Activated T-helper 1 cell treated with anti-CD3 and anti-CD28 coated beads, Interleukin-12 subunit alpha, Interleukin-12 subunit beta, Interleukin-2, Interleukin-4 antibody, amounts not matched to agents 30 ng/mL and 10 ng/mL and 1 ng/mL, durations not matched to agents 14 hours and 24 hours and 36 hours (primary cell): ENCODE measurements at places on chromosomes 16 and 17.

GRCh38 chr17:44906010-44906646 is 6.9 kb upstream of the EFTUD2 start:
- no peak for DNase-seq

DNA sequence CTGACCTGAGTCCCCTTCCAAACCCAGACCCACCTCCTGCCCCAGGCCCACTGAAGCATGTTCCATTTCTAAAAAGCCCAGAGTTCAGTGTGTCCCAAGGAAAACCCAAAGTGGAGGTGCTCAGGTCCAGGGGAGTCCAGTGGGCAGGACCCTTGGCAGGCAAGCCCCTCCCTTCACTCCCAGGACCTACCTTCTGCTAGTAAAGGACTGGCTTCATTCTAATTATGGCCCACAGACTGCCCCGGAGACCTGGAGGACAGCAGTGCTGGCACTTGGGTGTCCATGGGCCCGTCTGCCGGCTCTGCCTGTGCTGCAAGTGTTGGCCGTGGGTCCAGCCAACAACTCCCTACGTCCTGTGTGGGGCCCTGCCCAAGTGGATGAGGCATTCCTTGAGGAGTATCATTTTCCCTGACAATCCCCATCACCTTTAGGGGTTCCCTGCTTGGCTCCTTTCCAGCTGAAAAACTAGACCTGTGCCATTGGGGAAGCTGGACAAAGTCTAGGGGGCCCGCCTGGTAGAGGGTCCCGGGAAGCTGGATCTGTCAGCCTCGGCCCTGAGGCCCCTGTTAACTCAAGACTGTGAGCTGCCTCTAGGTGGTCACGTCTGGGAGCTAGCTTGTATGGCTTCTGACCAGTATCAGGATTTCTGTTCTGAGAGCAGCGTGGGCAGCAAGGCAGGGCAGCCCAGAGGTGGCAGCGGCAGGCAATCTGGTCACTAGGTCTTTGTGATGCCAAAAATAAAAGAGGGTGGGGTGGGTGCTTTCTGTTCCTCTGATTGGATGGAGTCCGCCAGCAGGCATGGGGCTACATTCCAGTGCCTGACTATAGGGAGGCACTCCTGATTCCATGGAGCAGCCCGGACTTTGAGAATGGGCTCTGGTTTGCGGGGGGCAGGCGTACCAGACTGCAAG is 8.2 kb downstream of the CBX2 start:
- DNase-seq, result no peak

DNA sequence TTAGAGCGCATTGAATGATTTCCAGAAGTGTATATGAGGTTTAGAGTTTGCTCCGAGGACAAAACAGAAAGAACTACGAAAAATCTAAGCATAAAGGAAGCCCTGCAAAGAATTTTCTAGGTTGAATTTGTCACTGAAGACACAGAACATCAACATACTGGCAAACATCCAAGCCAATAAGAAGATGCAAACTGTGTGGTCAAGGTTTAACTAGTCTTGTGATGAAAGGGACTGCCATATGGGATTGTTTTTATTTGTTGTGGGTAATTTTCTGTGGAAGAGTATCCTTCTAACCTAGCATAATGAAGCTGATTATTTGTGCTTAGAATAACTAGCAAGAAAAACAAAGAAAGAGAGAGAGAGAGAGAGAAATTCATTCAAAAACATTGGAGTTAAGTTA is 492.0 kb upstream of the ERCC4 start:
- DNase-seq, result no peak

- DNase-seq, result no peak
Measured at GRCh38 chr16:84009282-84009681, 33.3 kb downstream of the SLC38A8 start.

- no peak for DNase-seq
Measured at GRCh38 chr17:79945591-79946255, 89.9 kb downstream of the TBC1D16 start.

- no peak for DNase-seq
Measured at GRCh38 chr17:17779015-17779611, 57.7 kb downstream of the SREBF1 start.

DNA sequence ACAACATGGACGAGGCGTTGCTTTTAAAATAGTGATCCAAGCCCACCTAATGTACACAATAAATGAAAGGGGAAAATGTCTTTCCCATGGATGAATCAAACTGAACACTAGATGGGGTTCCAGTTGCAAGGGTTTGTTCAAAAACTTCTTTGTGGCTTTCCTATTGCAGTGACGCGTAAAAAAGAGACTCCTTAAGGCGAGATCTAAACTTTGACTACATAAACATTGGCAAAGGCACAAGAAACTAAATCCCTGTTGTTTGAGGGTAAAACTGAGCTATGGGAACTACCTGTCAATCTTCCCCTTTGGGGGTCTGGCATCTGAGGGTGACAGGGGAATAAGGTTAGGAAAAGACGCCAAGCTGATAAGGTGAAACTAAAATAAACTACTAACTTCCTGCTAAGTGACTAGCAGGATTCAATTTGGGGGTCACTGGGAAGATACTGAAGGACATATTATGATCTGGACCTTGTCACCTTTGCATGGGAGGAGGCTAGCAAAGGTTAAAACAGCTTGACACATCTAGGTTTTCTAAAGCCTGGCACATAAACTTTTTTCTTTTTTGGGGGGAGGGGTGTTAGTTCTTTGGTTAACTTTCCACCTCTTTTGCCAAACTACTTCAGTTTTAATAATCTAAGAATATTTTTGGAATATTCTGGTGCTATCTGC is 4.7 kb downstream of the SALL1 start:
- no peak for DNase-seq

- DNase-seq, result no peak
Measured at GRCh38 chr16:86958423-86958822, 358.8 kb downstream of the C16orf95 start.

GRCh38 chr16:19294156-19294649 is 8.7 kb downstream of the CLEC19A start:
- DNase-seq, result peak; percentile 3

- no peak for DNase-seq
Measured at GRCh38 chr17:15268461-15268860, 3.3 kb upstream of the PMP22 start.

- no peak for DNase-seq
Measured at GRCh38 chr16:77551357-77551756, 116.5 kb upstream of the ADAMTS18 start.

DNA sequence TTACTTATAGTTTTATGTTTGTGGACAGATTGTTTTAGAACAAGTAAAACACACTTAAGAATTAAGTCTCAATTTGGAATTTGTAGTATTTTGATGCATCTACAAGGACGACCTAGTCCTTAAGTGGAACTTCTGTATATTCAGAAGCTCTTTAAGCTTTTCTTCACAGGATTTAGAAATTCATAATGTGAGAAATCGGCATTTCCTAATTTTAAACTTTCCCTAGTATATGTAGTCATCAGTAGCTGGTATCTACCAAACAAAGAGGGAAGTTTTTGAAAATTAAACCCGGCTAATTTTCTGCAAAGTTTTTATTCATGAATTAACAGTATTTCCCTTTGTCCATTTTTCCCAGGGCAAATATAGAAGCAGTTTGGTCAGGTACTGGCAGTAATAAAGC is 203.6 kb downstream of the CDRT15L2 start:
- no peak for DNase-seq

- no peak for DNase-seq
Measured at GRCh38 chr17:7606280-7606679, 8.4 kb downstream of the FXR2 start.

DNA sequence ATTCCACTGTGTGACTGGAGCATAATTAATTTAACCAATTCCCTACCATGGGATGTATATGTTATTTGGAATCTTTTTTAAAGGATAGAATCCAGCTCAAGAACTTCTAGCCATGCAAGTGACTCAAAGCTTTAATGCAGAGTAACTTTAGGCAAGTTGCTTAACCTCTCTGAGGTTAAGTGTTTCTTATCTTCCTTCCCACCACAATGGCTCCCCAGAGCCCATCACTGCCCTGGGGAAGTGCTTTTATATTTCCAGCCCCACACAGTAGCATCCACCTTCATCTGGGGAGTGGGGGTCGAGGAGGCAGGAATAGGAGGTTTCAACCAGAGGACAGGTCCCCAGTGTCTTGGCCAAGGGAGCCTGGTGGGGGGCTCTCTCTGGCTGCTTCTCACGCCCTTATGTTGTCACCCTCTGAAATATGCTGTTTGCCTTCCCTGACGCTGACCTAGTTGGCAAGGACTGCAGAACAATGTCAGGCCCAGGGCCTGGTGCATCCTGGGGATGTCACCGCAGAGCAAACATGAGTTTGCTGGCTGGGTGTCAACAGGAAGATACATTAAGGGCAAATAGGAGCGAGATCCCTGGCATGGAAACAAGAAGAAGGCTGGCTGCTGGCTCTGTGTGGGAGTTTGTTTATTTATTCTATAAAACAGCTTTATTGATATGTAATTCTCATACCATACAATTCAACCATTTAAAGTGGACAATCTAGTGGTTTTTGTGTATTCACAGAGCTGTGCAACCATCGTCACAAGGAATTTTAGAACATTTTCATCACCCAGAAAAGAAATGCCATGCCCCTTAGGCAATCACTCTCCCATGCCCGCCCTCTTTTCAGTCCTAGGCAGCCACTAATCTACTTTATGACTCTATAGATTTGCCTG is 46.6 kb upstream of the WSB1 start:
- DNase-seq, result no peak

GRCh38 chr17:63995626-63996025 is 2.5 kb upstream of the PRR29 start:
- no peak for DNase-seq

DNA sequence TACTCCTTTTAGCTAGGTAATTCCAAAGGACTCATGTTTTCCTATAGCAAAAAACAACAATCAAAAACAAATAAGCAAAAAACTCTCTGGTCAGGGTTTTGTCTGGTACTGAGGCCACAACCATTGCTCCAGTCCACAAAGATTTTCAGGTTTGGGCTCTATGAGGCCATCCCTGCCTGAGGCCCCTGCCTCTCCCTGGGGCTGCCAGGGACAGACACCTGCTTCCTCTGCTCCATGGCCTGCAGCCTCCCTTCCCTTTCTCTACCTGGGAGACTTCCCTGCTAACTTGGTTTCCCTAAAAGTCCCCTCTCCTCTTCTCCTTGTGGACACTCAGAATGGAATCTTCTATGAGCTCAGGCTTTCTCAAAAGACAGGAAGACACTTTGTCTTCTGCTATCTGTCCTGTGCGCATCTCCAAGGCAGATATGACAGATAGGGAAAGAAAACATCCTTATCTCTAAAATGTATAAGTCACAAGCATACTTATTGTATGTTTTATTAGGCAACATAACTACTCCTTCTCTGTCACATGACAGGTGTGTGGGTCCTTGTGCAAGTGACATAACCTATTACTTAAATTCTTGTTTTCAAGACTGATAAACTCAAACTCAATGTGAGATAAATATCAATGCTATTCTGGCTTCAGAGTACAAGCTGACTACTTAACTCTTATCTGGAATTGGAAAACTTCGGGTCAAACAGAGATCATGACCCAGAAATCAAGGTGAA is 1.2 kb upstream of the ZDHHC1 start:
- DNase-seq, result no peak

GRCh38 chr17:49603238-49603637 is 27.6 kb downstream of the NXPH3 start:
- DNase-seq, result no peak
